NAMALWA (cell line): ENCODE measurements at places on chromosomes 13 and 19.
A peak's percentile ranks its signal among the peaks of the same experiment; 100 is the strongest.

GRCh38 chr13:52922961-52923360 lies 74.5 kb upstream of the PCDH8 start:
- no peak for DNase-seq

DNA sequence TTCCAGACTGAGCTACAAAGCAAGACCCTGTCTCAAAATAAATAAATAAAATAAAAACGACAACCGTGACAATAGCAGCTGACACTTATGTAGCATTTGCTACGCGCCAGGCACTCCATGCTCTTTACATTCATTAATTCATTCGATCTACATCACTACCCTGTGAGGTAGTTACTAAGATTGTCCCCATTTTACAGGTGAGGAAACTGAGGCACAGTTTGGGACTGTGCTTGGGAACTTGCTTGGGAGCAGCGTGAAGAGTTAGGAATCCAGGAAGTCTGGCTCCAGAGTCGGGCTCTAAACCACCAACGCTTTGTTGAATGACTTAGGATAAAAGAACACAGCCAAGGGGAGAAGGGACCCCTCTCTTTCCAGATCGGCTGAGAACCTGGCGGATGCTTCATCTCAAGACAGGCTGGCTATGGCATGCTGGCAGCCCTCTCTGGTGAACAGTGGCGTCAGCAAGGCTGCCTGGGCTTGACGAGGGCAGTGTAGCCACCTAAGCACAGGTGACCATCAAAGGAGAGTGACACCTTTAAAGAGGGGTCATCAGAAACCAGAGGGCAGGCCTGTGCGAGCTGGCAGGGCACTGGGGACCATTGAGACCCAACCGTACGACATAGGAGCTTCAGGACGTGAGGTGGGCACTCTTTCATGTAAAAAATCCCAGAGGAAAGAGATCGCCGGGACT lies 591 bp downstream of the DOHH start:
- no peak for DNase-seq

- DNase-seq, result no peak
Observed at GRCh38 chr13:36789730-36790129, 29.3 kb upstream of the RFXAP start.

GRCh38 chr13:54029226-54029625 lies 1000.6 kb downstream of the OLFM4 start:
- peak; percentile 88 for DNase-seq
